PC-3 (cell line): ENCODE measurements at places on chromosomes 7 and 10.

- no peak for DNase-seq
These were observed 128.4 kb upstream of the ZNF746 start for GRCh38 chr7:149625947-149626392.

DNA sequence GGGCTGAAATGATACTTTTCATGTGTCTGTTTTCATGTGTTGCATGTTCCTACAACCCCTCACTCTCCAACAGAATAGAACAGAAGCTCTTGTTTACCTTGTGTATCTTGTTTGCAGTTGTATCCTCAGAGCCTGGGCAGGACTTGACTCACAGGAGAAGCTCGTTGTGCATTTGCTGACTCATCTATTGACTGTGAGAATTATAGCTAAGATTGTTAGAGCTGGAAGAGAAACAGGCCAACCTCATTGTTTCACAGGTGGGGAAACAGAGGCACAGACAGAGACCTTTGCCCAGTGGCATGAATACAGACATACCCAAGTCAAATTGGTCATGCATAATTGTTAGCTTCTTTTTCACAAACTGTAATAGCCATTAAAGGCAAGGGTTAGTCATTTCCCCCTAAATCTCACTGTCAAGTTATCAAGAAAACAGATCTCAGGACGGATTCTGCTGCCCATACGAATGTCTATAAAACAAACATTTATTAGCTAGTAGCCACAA is 4.6 kb upstream of the TSPAN15 start:
- peak; percentile 100 for DNase-seq

DNA sequence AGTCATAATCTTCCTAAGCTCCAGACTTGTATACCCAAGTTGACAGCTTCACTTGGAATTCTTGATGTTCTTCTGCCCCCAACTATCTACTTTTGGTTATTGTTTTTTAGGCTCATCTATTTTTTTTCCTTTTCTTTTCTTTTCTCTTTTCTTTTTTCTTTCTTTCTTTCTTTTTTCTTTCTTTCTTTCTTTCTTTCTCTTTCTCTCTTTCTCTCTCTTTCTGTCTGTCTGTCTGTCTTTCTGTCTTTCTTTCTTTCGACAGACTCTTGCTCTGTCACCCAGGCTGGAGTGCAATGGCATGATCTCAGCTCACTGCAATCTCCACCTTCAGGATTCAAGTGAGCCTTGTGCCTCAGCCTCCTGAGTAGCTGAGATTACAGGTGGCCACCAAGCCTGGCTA is 36.5 kb downstream of the KMT2E start:
- DNase-seq, result no peak

DNA sequence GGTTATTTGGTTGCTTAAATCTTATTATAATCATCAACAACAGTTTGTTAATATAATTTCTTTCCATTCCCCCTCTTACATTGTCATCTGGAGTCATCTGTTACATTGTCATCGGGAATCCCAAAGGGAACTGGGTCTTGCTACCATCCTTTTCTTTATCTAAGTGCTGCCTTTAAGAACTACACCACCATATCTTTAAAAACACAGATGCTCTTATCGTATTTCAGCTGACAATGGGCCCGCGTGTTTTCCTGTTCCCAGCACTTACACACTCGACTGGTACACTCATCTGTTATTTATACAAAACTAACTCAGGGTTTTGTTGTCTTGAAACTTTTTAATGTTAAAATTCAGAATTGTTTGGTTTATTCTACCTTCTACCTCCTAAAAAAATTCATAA is 256.2 kb upstream of the MGMT start:
- no peak for DNase-seq
